ENCODE measurements at places on chromosomes 7 and 10.
A peak's percentile ranks its signal among the peaks of the same experiment; 100 is the strongest.

DNA sequence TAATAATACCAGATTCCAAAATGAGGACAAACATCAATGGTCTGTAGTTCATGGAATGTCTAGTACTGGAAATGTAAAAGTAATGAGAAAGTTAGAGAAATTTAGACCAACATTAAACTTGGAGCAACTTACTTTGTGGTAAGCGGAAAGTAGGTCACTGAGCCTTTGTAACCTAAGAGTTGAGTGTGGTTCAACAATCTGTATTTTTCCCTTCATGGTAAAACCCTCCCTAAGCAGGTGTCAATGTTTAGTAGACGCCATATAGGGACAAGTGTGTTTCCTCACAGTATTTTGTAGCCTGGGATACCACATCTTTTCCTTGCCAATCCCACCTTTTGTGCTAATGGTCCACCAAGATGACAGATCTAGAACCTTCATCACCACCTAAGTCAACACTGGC lies 67.3 kb upstream of the RSU1 start:
- no peak for DNase-seq

- no peak for DNase-seq
Measured at GRCh38 chr7:129855234-129855673, 97.5 kb downstream of the UBE2H start.

- DNase-seq, result no peak
Measured at GRCh38 chr10:49710966-49711365, 31.5 kb downstream of the C10orf53 start.

DNA sequence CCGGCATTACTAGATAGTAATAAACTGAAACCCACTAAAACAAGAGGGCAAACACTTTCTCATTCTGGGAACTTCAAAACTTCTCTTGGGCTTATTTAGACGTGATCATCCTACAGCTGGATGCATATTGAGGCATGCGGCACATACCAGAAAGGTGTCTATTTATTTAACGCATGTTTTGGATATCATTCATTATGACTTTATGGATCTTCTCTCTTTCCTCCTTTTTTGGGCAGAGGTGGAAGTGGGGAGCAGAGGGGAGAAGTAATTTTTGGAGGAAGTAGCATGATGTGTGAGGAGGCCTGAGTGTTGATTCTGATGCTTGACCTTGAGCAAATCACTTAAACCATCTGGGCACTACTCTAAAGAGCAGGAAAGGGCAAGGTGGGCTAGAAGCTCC lies 270.6 kb downstream of the TRIL start:
- no peak for DNase-seq

DNA sequence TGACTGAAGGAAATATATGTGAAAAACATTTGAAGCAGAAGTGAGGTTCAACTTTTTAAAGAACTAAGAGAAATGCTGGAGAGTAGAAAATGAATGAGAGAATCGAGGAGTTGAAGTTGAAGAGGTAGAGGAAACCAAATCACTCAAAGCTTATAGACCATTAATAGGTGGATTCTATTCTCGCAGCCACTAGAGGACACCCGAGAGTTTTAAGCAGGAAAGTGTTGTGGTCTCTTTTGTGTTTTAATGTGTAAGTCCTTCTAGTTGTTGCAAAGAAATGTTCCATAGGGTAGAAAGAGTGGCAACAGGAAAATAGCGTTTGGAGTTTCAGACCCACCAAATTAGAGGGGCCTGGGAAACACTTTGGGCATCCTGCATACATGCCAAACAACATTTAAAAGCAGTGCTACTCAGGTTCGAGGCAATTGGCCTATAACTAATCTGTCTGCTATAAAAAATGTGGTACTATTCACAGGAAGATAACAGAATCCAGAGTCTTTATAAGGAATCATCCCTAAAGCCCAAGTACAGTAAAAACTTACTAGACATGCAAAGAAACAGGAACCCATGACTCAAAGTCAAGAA lies 75.3 kb upstream of the TAS2R16 start:
- DNase-seq, result no peak

- no peak for DNase-seq
Measured at GRCh38 chr10:77287647-77288120, 349.9 kb downstream of the KCNMA1 start.

DNA sequence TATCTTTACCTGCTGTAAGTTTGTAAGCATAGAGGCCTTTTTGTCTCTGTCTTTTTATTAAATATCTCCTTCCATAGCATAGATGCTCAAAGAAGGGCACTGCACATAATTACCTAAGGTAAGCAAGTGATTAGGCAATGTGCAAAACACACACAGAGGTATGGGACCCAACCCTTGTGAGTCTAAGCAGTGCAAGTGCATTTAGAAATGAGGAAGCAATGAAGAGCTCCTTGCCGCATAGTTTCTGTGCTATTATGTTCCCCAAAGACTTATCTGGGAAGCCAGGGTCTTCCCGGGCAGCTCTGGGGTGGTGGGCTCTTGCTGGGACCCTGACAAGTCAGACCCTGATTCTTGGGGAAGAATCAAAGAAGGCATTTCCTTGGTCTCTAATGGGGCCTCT lies 13.5 kb upstream of the MGAM2 start:
- no peak for DNase-seq

DNA sequence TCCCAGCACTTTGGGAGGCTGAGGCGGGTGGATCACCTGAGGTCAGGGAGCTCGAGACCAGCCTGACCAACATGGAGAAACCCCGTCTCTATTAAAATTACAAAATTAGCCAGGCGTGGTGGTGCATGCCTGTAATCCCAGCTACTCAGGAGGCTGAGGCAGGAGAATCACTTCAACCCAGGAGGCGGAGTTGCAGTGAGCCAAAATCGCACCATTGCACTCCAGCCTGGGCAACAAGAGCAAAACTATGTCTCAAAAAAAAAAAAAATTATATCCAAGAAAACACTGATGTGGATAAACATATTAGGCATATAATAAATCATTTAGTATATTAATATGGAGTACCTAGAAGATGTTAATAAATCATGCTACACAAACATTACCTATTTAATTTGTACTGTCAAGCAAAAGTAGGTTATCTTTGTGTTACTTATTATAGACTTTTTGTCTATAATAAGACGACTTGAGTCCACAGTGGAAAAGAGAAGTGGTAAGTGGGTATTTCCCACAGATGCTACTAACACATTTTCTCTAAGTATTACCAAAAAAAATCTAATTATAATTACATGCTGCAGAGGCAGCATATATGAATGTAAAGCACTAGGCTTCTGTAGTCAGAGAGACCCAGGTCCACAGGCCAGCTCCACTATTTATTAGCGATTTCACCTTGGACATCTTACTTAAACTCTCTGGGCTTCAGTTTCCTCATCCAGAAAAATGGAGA lies 34.5 kb downstream of the DNMBP start:
- DNase-seq, result peak; percentile 60

Measured in B cell (primary cell).